MM.1S (cell line): ENCODE measurements at places on chromosomes 12 and 14.

DNA sequence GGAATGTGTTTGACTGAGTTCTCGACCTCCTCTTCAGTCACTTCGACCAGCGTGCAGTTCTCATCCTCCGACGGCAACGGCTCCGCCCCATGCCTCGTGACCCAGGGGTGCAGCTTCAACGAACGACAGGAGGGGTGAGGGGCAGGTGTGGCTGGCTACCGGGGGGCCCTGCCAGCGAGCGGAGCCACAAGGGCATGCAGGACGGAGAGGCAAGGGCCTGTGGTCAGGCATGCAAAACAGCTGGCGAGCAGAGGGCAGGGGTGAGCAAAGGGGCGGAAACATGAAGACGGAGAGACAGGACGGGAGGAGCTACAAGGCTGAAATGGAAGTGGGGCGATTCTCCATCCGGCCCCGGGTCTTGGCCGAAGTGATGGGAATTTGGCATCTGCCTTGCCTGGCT, 38.7 kb downstream of the P2RX4 start:
- DNase-seq, result peak; percentile 16

- no peak for DNase-seq
These were observed 303.4 kb downstream of the APAF1 start for GRCh38 chr12:98948343-98948949.

DNA sequence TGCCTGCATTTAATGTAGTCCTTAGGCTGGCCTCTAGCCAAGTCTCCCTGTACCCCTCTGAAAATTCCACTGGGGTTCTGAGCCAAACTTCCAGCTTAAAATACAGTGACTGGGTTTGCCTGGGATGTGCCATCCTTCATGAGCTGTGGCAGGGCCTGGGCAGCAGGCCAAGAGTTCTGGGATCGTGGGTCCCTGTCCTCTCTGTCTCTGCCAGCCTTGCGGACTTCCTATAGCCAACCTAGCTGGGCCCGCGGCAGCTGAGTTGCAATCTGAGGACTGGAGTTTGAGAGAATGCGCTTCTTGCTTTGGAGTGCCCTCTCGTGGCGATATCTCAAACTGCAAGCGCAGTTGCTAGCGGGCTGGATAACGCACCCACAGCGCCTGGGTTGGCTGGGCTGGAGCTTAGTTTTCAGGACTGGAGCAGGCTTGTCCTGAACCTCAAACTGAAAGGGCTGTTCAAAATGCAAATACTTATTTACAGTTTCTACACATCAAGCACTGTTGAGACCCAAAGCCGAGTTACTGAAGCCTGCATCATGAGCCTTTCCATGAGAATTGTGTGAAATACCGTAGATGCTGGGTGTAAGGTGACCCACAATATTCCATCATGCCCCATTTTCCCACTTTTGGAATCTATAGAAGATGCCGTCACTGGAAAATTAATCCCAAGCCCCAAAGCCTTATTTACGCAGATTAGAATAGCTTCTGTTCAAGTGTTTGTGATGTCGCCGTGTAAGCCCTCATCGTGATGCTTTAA, 7.3 kb upstream of the IFI27L2 start:
- peak; percentile 74 for DNase-seq

GRCh38 chr14:20429801-20430669, 5.9 kb downstream of the KLHL33 start:
- DNase-seq, result no peak

DNA sequence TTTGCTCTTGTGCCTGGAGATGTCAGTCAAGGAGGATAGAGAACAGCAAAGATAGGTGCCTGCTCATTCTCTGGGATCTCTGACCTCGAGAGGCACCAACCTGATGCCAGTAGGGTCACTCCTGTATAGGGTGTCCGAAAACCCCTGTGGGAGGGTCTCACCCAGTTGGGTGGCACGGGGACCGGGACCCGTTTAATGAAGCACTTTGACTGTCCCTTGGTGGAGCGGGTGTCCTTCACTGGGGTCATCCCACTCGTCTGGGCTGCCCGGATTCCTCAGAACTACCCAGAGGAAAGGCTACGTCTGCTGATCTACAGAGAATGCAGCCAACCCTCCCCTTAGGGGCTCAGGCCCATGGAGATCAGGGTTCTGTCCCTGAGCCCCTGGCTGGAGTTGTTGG, 157.6 kb downstream of the CAPZA3 start:
- DNase-seq, result no peak

- DNase-seq, result no peak
These were observed 2.4 kb downstream of the KLHDC2 start for GRCh38 chr14:49770212-49770817.

- no peak for DNase-seq
These were observed 42.5 kb upstream of the C14orf180 start for GRCh38 chr14:104536942-104537612.

DNA sequence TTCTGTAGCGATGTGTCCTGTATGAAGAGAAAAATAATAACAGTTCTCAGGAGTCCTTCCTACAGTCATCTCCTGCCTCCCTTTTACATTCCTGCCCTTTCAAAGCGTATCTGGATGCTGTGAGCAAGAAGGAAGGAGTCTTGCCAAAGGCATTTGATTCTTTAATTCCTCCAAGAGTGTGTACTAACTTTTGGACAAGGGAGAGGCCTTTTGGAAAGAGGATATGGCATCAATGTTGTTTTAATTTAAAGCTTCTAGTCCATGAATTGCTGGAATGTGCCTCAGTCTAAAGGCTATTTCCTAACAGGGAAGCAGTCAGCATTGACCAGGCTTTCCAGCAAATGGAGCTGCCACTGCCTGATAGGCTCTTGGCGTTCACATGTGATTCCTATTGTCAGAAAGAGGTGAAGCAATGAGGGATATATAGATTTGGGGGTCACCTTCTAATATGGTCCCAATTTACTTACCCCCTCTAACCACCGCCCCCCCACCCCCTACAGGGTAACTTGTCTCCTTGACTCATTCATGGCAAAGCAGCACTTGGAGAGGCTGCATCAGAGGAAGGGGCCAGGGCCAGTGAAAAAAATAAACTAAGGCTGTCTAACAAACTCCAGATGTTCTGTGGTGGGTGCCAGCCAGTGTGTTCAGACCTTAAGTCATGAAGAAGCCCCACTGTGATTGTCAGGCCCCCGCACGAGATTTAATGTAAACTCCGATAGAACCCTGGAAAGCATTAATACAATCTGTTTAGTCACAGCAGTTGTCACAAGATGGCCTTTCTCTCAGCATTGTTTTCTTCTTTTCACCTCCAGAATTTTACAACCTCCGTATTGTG, 220.3 kb downstream of the FBXL14 start:
- no peak for DNase-seq
